ENCODE measurements at places on chromosomes 11 and 22.
A peak's percentile ranks its signal among the peaks of the same experiment; 100 is the strongest.

- DNase-seq = no peak
Measured at GRCh38 chr11:82903843-82904586, 2.5 kb downstream of the DDIAS start.

- no peak for DNase-seq
Measured at GRCh38 chr11:29781268-29781667, 235.6 kb downstream of the KCNA4 start.

- no peak for DNase-seq
Measured at GRCh38 chr11:102391549-102392237, 44.7 kb downstream of the BIRC2 start.

DNA sequence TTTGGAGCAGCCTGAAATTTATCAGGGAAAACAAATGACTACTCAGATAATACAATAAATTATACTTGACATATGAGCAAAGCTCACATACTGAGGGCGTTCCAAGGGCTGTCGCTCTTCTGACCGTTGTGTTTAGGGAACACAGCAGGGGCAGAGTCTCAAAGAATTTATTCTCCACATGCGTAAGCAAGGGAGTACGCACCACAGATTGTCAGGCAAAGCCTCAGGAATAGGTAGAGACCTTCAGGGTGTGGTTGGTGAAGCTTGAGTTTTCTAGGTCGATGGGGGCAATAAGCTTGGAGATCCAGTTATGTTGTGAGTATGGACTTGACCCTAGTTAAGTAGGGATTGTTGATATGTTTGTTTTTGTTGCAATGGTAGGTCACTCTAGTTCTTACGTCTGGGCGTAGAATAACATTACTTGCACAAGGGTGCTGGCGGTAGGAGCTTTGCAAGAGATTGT lies 830 bp downstream of the ACAT1 start:
- no peak for DNase-seq

GRCh38 chr11:104582431-104582830 lies 315.8 kb downstream of the CASP12 start:
- no peak for DNase-seq

DNA sequence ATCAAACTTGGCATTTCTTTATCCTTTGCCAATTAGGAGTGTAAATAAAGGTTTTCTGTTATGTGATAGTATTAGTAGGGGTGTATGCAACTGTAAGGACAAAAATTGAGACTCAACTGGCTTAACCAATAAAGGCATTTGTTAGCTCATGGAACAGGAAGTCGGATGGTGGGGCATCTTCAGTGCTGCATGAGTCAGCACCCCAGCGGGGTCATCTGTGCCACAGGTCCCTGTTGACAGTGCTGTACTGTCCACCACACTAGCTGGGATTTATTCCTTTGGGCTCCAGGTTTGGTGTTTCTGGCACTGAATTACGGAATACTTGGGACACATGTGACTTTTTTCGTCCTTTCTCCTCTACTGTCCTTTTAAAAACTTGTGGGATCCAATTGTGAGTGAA lies 86.0 kb downstream of the PPP6R3 start:
- DNase-seq = no peak

- DNase-seq = peak; percentile 34
Measured at GRCh38 chr11:2943711-2944118, 14.5 kb upstream of the PHLDA2 start.

DNA sequence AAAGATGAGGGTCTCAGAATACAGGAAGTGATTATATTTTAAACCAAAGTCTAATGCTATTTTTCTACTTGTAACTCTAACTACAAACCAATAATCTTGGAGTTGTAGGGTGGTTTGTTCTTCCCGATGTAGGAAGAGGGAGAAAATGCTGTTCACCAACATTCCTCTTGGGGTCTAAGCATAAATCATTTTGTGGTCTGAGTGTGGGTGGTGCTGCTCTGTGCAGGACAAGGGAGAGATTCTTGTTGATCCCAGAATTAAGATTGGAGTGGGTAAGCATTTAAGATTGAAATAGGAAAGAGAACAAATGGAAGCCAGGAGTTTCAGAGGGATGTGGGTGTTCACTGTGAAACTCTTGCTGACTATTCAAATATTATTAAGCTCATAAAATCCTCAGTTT lies 38.6 kb upstream of the MMP13 start:
- no peak for DNase-seq

DNA sequence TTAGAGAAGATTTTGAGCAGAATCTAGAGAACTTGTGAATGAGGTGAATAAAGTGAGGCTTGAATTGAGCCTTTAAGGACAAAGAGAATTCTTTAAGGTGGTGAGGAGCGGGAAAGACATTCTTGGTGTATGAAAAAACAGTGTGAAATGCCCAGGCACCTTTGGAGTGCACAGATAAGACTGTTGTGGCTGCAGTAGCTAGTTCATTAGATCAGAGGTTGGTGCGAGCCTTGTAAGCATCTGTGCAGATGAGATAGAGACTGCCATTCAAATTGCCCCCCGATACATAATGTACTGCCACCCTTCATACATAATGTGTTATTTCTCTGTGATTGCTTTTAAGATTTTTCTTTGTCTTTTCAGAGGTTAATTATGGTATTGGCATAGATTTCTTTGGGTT lies 31.3 kb downstream of the ATXN10 start:
- no peak for DNase-seq

DNA sequence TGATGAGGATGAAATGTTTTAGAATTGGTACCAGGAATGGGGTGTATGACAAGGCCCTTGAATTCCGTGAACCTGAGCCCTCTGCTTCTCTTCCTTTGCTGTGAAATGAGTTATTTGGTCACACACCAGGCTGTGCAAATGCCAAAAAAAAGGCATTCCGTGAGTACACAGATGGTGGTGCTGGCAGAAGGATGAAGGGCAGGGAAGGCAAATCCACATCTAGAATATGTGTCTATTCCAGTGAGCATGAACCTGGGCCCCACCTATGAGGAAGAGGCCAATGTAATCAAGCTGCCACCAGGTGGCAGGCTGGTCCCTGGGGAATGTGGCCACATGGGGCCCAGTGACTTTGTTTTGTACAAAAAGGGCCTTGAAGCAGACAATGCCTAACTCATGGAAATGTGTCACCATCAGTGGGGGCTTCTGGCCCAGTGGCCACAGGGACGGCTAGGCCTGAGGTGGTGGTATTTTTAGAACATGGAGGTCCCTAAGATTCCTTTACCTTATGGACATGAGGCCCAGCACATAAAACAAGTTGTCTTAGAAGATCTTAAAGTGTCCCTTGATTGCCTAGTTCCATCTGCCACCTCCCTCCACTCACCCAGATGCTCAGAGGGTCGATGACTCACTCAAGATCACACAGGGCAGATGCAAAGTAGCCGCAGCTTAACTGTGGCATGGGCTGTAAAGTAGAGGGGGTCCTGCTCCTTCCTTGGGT lies 3.9 kb upstream of the RNF215 start:
- no peak for DNase-seq

DNA sequence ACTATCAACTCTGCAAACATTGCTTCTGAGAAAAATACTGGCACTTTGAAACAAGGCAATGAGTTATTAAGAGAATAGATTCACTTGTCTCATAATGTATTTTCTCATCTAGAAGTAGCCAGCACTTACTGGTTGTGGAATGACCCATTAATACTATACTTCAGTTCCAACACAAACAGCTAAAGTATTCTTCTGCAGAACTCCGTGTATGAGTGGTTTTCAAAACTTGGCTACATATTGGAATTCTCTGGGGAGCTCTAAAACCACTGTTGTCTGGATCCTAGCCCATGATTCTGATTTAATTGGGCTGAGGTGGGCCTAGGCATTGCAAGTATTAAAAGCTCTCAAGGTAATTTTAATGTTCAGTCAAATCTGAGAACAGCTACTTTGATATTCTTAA lies 1416.4 kb upstream of the RAG2 start:
- no peak for DNase-seq

DNA sequence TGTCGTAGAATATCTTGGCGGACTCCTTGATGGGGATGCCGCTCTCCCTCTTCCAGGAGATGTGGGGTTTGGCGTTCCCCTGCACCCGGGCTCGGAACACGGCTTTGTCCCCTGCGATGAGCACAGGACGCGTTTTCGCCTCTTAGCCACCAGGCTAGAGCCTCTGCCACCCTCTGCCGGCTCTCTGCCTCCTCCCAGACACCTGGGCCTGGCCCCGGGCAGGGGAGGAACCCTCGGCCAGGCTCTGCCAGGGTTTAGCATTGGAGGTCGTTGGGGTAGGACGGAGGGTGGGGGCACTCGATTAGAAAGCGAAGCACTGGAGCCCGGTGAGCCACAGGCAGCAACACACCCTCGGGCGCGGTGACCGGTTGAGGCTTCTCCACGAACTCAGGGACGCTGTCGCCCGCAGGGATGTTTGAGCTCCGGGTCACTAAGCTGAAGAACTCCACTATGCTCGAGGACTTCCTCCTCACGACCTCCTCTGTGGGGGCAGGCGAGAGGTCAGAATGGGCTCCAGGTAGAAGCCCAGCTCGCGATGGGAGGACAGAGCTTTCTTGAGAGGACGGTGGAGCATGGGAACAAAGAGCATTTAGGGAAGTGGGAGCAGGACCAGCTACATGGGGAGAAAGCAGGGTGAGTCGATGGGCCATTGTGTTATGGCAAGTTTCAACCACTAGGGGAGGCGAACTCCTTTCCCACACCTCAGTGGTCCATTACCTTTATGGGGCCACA lies 4.3 kb downstream of the IGSF22 start:
- no peak for DNase-seq

DNA sequence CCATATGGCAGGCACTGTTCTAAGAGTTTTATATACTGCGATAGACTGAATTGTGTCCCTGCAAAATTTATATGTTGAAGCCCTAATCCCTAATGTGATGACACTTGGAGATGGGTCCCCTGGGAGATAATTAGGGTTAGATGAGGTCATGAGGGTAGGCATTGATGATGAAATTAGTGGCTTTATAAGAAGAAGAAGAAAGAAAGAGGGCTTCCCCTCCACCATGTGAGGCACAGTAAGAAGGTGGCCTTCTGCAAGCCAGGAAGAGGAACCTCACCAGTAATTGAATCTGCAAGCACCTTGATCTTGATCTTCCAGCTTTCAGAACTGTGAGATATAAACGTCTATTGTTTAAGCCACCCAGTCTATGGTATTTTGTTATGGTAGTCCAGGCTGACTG lies 46.6 kb upstream of the TENM4 start:
- no peak for DNase-seq

GRCh38 chr22:23984430-23984829 lies 4.5 kb downstream of the GSTT2 start:
- DNase-seq = peak; percentile 25

DNA sequence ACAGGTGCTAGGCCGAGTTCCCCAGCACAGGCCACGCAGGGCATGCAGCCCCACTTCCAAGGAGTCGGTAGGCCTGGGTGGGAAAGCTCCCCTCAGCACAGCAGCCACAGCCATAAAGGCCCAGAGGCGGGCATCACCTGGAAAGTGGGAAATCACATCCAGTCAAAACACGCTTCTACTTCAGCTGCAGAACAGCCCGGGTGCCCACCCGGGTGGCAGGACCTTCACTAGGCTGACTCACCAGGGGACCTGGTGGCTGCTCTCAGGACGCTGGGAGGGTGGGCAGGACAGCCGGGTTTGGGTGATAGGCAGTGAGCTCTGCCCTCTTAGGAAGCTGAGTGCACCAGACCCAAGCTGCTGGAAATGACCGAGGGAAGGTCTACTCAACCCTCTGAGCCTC lies 7.3 kb downstream of the KIAA0930 start:
- no peak for DNase-seq

GRCh38 chr11:2472428-2473186 lies 27.8 kb downstream of the KCNQ1 start:
- DNase-seq = no peak

DNA sequence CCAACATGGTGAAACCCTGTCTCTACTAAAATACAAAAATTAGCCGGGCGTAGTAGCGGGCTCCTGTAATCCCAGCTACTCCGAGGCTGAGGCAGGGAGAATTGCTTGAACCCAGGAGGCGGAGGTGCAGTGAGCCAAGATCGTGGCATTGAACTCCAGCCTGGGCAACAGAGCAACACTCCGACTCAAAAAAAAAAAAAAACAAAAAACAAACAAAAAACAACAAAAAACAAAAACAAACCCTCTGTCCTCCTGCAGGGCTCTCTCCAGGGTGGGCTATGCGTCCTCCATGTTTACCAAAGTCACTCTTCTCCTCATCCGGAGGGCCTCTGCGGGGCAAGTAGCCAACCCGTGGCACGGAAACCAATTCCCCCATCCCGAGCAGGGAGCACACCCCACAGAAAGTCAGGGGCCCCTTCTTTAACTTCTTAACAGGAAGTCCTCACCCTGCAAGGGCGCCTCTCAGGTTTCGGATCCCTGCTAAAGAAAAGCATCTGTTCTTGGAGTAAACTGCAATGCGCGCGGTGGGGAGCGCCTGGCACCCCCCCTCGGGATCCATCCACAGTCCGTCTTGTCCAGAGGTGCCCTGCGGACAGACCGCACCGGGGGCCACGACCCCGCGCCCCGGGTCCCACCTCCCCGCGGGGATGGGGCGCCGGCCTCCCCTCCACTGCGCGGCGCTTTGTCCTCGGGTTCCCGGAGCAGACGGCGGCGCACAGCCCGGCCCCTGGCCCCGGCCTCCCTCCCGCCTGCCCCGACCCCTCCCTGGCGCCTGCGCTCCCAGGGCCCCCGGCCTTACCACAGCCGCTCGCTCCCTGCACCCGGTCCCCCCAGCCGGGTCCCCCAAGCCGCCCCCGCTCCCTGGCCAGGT lies 712 bp downstream of the CERK start:
- peak; percentile 74 for DNase-seq

GRCh38 chr22:42160251-42160650 lies 29.6 kb upstream of the CYP2D6 start:
- DNase-seq = no peak

DNA sequence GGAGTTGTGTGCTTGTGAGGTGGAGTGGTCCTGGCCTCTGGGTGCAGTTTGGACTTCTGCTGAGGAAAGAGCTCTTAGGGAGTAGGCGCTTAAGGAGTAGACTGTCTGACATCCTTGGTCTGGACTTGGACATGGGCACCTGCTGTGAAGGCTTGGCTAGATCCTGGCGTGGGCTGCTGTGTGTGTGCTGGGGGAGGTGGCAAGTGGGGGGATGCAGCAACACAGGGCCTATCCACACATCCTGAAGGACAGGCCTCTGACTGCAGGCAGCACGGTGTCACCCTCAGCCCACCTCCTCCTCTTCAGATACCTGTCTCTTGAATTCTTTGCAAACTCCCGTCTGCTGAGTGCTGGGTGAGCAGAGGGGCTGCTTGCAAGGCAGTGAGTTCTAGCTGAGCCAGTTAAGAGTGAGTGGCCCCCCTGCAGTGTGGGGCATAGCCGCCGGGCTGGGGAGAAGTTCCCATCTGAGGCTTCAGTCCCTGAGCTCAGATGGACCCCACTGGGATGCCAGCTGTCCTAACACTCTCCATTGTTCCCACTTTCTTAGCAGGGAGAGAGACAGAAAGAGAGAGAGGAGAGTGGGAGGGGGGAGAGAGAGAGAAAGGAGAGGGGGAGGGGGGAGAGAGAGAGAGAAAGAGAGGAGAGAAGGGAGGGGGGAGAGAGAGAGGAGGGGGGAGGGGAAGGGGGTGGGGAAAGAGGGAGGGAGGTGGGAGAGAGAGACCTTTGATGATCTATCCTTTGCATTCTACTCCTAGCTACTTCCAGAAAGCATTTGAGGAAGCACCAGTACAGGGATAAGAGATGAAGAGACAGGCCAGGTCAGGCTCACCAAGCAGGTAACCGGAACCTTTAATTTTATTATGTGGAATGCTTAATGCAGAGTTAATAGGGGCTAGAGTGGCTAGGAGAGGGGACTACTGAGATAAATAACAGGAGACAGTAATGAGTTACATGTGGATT lies 12.6 kb downstream of the SOX10 start:
- no peak for DNase-seq

- peak; percentile 30 for DNase-seq
Measured at GRCh38 chr22:21984793-21985192, 2.2 kb upstream of the TOP3B start.

GRCh38 chr11:65912845-65913244 lies 6.0 kb downstream of the C11orf68 start:
- DNase-seq = no peak
